ENCODE measurements at places on chromosomes 2 and 18.

DNA sequence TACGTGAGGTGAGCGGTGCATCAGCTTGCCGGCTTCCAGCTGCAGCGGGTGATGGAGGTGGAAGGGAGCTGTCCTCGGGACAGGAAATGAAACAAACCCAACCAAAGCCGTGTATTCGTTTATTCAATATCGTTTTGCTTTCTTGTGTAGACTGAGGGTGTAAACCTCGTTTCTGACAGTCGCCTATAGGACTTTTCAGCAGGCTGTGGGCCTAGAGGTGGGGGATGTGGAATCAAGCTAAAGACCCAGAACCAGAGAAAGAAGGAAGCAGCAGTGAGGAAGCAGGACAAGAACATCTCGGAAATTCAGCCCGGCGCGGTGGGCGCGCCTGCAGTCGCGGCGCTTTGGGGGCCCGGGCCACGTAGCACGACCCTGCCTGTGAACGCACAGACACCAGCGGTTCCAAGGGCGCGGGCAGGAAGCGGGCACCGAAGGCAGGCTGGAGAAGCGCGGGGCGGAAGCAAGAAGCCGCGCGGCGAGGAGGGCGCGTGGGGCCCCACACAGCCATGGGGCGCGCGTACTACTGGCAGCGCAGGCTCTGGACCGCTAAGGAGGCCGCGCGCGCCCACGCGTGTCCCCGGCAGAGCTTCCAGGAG is 755 bp upstream of the ATP9B start:
- DNase-seq: peak; percentile 45

GRCh38 chr18:28729321-28729720 is 552.4 kb upstream of the CDH2 start:
- no peak for DNase-seq

DNA sequence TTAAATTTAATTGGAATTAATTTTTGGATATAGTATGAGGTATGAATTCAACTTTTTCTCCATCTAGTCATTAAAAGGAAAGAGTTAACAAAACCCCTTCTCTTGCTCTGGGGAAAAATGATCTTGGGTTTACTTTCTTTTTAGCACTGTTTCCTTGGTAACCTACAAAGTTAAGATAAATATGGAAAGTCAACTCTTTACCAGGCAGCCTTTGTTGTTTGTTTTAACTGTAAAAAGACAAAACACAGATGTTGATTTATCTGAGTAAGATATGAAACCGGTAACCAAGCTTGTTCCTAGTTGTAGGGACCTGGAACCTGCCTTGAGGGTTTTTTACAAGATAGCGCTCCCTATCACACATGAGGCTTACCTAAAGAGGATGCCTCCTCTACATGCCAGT is 10.1 kb upstream of the SANBR start:
- DNase-seq: no peak

DNA sequence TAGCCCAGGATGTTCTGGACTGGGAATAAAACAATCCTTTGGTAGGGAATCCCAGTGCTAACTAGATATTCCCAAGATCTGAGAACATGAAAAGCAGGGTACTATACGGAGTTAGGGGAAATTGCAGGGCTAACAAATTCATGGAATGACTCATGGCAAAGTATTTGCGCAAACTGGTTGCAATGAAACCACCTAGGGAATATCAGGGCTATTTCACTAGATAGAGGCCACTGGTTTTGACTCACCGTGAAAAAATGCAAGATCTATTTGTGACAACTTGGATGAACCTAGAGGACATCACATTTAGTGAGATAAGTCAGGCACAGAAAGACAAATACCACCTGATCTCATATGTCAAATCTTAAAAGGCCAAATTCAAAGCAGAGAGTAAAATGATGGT is 233.3 kb downstream of the MBD2 start:
- no peak for DNase-seq

- DNase-seq: no peak
Measured at GRCh38 chr2:2645162-2645855, 314.2 kb upstream of the MYT1L start.

- DNase-seq: no peak
Measured at GRCh38 chr2:101249826-101250225, 2.9 kb upstream of the CNOT11 start.

GRCh38 chr2:177275743-177276055 is 11.2 kb upstream of the NFE2L2 start:
- no peak for DNase-seq

DNA sequence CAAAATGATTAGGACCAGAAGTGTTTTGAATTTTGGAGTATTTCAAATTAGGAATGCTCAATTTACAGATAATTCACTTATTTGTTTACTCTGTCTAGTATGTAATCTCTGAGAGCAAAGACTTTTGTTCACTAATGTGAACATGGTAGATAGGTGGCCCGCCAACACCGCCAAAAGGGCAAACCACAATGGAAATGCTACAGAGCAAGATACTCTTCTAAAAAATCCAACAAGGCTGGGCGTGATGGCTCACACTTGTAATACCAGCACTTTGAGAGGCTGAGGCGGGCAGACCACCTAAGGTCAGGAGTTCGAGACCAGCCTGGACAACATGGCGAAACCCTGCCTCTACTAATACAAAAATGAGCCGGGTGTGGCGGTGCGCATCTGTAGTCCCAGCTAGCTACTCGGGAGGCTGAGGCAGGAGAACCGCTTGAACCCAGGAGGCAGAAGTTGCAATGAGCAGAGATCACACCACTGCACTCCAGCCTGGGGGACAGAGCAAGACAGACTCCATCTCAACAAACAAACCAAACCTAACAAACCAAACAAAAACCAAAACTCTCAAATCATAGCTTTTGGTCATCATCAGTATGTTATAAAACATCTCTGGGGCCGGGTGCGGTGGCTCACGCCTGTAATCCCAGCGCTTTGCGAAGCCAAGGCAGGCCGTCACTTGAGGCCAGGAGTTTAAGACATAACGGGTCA is 2.4 kb downstream of the CCT4 start:
- DNase-seq: no peak

GRCh38 chr2:29079887-29080286 is 5.6 kb upstream of the PCARE start:
- DNase-seq: no peak

- DNase-seq: no peak
Measured at GRCh38 chr18:12340945-12341660, 33.1 kb downstream of the TUBB6 start.

GRCh38 chr2:218384975-218385374 is 2.9 kb downstream of the SLC11A1 start:
- DNase-seq: no peak

DNA sequence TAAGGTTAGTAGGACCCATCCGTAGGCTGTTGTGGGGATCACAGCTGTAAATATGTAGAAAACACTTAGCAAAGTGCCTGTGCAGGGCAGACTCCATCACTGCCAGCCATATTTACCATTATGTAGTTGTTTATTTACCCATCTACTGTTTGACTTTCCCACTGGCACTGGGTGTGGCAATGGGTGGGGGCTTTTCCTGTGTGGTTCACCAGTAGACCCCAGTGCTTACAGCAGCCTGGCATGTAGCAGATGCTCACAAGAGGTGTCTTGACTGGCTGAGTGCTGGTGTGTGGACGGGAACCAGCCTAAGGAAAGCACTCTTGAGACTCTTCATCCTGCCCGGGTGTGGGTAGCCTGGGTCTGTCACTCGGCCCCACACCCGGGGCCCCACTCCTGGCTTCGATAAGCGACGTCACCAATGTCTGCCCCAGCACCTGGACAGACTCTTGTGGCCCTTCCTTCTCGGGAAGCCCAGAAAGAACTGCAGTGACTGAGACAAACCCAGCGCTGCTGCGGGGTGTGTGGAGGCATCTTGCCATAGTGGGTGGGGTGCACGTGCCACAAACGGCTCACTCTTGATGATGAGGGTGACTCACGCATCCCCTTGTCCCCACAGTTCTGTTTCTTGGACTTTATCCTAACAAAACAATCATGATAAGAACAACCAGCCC is 78.3 kb downstream of the HDAC4 start:
- DNase-seq: peak; percentile 32

DNA sequence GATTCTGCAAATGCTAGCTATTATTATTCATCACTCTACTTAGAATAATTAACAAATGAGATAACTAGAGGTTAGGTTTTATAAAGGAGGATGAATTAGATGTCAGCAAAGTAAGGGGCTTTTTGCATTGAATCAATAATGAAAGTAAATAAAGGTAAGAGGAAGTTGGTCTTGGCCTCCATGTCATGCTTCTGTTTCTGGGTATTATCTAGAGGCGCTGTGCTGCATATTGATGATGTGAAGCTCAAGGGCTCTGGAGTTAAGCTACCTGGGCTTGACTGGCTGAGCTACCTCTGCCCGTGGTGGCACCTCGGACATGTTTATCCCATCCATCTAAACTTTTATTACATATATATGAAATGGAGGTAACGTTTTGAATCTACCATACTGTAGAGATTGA is 350.9 kb downstream of the PARD3B start:
- DNase-seq: no peak

DNA sequence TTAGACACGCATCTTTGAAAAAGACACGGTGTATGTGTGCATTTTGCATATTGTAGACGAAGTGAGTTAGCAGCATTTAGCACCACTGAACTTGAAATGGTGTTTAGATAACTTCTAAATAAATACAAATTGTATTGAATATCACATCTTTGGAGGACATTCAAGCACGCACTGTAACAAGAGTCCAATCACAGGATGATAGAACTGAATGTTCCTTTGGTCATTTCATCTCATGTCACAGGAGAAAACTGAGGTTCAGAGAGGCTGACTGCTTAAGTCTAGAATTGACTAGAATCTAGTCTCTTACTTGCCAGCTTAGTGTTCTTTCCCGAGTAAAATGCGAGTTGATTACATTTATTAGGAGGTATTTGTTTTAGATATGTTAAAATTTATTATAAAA is 119.2 kb upstream of the CCDC195 start:
- DNase-seq: no peak

GRCh38 chr2:202002381-202002780 is 31.3 kb upstream of the FZD7 start:
- DNase-seq: no peak

GRCh38 chr2:130391058-130391871 is 35.4 kb downstream of the PTPN18 start:
- DNase-seq: peak; percentile 89

GRCh38 chr2:83894976-83895375 is 564.1 kb downstream of the SUCLG1 start:
- DNase-seq: no peak

- DNase-seq: no peak
Measured at GRCh38 chr2:236179236-236180075, 11.3 kb upstream of the GBX2 start.

- no peak for DNase-seq
Measured at GRCh38 chr2:220192994-220193753, 565.7 kb downstream of the SLC4A3 start.

GRCh38 chr18:45569566-45570275 is 45.6 kb upstream of the SLC14A2 start:
- no peak for DNase-seq

DNA sequence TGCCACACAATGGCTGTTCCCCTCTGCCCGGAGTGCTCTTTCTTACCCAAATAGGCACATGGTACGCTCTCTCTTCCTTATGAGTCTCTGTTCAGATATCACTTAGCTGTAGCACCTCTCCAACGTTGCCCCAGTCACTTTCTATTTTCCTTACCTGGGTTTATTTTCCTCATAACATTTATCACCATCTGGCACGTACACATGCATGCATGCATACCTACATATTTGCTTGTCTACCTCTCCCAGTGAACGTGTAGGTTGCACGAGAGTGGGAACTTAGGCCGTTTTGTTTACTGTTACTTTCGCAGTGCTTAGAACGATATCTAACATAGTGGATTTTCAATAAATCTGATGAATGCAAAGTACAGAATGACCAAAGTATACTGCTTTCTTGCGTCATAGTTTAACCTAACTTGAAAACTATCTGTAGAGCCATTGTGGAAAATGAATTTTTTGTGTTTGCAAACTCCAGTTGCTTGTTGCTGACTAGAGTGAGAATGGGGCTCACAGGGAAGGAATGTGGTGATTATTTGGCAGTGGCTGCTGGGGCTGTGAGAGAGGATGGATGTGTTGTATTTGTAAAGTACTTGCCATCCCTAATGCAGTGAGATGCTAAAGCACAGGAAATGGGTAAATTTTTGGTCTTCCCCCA is 47.1 kb downstream of the ACSL3 start:
- no peak for DNase-seq

- no peak for DNase-seq
Measured at GRCh38 chr2:61436092-61436491, 34.8 kb downstream of the USP34 start.

DNA sequence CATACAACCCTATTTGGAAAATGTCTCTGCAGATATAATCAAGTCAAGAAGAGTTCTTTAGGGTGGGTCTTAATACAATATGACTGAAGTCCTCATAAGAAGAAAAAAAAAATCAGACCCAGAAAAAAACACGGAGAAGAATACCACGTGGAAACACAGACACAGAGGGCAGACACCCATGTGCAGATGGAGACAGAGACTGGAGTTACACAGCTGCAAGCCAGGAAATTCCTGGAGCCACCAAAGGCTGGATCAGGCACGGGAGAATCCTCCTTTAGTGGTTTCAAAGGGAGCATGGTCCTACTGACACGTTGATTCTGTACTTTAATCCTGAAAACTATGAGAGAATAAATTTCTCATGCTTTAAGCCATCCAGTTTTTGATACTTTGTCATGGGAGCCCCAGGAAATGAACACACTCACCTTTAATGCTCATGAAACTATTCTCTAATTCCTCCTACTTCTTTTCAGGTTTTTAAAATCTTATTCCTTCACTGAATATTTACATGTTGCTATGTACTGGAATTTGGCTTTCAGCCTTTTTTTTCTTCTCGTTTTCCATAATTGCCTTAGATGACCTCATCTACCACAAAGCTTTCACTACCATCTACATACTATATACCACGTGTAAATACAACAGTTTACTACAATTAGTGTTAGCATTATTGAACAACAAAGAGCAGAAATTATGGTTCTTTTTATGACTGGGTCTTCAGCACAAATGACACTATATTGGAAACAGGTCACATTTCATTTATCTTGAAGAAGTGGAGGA is 529.1 kb downstream of the IRS1 start:
- DNase-seq: no peak

GRCh38 chr2:30756971-30757370 is 50.3 kb downstream of the CAPN13 start:
- DNase-seq: no peak

DNA sequence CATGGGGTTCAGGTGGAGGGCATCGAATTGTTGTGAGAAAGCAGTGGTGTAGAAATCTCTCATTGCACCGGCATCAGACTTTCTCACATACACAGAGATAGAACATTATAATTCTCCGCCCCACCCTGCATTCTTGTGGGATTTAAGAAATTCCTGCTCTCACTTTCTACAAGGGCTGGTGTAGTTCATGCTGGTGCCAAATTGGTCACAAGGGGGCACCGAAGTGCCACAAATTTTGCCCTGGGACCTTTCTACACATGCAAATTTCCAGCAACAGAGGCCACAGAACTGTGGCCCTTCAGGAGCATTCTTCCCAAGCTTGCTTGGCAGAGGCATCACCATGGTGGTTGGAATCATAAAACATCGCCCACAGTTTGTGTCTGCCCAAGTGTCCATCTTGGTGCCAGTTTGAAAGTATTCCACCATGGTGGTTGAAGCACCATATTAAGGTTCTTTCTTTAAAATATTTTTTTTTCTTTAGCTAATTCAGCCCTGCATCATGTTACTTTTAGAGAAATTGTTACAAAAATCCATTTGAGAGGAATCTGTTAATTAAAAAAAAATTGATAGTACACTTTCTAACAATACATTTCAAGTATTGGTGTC is 521.2 kb upstream of the FANCL start:
- peak; percentile 31 for DNase-seq

GRCh38 chr2:106020821-106021661 is 173.1 kb downstream of the UXS1 start:
- DNase-seq: no peak

All from stimulated activated CD4-positive, alpha-beta T cell treated with anti-CD3 and anti-CD28 coated beads, Interleukin-15, amount 100 ng/mL, for 24 hours (primary cell).